ENCODE measurements at places on chromosomes 2 and 18. TPM values are rescaled to one million over a fixed set of nuclear protein-coding genes. Genes with fewer than 3 reads are reported as not detected.

Gene GPR55
- not detected for total RNA-seq

Gene IMPA2
- 41.9 TPM for total RNA-seq

Gene CLEC4F
- not detected for total RNA-seq

Gene NLRC4
- not detected for total RNA-seq

Gene MEIS1
- total RNA-seq, result 10.7 TPM

Gene DSG1
- total RNA-seq, result not detected

Measured in neural progenitor cell (in vitro differentiated cells).